ENCODE measurements at places on chromosomes 3 and 15. TPM values are rescaled to one million over a fixed set of nuclear protein-coding genes. Genes with fewer than 3 reads are reported as not detected.

NUDT16 gene
- total RNA-seq = 5.8 TPM

DNA sequence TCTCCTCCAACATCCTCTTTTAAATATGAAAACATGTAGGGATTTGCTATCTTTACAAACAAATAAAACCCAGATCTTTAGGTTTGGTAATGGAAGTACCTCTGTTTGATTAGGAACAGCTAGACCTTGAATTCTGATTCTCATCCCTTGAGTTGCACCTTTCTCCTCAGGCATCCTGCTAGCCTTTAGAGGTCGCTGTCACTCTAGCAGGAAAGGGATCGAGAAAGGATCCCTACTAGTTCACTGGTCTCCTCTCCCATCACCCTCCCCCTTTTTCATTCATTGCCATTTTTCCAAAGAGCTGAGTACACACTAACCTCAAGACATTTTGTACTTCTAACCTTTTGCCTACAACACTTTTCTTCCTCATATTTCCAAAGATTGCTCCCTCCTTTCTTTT, 569.8 kb downstream of the RBMS3 start:
- no peak for DNase-seq

GRCh38 chr15:69792823-69793222, 304.9 kb downstream of the TLE3 start:
- DNase-seq = no peak

C3orf62 gene
- total RNA-seq = 4.3 TPM

PARP9 gene
- total RNA-seq = 70.1 TPM

GRCh38 chr15:59353994-59354416, 18.7 kb downstream of the MYO1E start:
- no peak for DNase-seq

NDUFB4 gene
- total RNA-seq = 145 TPM

DNA sequence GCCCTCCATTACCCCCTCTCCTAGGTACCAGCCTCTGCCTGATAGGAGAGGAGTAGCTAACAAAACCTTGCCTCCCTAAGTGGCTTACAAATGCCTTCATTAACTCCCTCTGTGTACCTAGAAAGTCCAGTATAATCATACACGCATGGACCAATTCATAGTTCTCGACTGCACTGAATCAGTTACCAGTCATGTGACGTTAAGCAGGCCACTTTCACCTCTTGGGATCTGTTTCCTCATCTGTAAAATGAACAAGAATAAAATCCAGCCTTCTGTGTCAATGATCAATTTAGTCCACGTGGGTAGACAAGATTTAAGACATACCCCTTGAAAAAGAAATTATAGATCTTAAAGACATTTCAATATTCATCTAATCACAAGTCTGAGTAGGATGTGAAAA, 72.2 kb downstream of the TRIM69 start:
- DNase-seq = no peak

DNA sequence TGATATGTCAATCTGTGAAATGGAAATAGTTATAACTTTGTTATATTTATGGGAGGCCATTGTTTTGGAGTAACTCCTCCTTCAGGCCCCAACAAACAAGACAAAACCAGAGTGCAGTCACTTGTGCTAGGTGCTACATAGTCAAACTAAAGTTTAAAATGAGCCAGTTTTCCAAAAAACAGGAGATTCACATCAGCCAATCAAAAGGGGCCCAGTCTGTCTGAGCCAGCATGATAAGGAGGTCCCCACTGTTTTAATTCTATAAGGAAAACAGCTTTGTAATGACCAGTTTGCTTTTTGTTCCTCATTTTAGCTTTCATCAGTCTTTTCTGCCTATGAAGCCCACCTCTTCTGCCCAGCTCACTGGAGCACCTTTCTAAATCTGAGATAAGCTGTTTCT, 94.7 kb upstream of the SLC7A14 start:
- no peak for DNase-seq

- DNase-seq = no peak
Observed at GRCh38 chr3:184568924-184569829, 7.6 kb downstream of the EPHB3 start.

ALDH1A2 gene
- not detected for total RNA-seq

DNA sequence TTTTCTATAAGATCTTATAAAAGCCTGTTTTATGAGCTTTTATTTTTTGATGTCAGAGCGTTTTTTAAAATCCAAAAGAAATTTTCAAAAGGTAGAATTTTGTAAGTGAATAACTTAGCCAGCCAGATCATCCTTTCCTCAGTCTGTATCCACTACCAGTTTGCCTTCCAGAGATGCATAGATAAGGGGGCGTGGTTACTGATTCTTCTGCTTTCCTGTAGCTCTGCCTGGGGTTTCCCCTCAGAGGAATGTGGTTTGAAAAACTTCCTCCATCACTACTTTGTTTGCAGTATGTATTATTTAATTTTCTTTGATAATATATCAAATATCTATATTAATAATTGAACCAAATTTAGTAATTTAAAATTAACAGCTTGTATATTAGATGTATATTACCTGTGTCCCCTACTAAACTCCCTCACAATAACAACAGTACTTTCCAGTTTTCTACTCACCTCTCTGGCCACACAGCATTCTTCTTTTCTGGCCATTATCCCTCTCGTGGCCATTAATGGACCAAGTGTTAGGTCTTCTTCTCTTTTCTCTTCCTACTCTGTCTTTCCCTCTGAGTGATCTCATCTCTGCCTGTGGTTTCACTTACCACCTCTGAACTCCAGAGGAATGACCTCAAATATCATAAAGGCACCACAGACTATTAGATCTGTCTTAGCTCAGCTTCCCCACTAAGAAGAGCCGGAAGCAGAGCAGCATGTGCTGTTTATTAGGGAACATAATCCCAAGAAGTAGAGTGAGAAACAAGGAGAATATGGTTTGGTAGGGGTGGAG, 239.7 kb downstream of the UBE2E2 start:
- DNase-seq = no peak

DNA sequence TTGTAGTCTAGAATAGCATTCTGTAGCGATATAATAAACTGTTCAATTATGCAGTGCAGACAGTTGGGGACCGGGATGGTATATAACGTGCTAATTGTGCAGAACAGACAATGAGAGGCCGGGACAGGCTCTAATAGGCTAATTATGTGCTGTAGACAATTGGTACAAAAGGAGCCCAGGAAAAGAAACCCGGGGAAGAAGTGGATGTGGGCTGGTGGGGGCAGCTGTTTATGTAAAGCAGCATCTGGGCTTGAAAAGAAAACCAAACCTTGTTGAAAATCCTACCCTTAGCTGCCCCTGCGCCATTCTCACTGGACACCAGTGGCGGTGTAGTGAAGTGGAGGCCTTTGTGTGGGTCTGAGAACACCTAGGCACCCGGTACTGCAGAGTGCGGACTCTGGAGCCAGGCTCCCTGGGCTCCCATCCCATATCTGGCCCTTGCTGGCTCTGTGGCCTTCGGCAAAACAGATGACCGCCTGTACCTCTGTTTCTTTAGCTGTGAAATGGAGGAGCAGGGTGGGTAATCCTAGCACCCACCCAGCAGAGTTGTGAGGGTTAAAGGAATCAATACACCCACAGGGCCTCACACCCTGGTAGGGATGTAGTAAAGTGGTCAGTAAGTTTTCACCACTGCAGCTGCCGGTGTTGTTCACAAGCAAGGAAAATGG, 51.5 kb downstream of the CMTM6 start:
- no peak for DNase-seq

DNA sequence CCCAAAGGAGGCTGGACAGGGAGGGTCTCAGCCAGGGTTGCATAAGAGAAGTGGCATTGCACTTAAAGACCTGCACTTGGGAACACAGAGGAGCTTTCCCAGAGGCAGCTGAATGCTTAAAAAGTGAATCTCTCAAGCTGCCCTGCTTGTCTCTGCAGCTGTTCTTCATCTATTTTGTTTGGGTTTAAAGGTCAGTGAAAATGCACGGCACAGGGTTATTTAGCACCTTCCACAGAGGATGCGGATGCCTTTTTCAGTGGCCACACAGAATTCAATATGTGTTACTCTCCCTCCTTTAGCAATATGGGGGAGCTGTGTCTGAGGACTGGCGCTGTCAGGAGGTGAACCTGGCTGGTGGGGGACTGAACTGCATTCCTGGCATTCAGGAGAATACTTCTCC, 22.7 kb upstream of the CTNNB1 start:
- no peak for DNase-seq

ADAMTSL3 gene
- total RNA-seq = not detected

DNA sequence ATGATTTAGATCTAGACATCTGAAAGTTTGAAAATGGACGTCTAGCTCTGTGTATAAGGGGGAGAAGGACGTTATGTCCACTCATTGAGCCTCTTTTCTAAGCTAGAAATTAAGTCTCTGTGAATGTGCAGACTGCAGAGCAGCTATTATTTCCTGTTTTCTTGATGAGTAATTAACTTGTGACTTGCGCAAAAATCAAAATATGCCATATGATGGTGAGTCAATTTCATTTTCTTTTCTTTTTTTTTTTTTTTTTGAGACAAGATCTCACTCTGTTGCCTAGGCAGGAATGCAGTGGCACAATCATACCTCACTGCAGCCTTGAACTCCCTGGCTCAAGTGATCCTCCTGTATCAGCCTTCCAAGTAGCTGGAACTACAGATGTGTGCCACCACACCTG, 14.1 kb downstream of the LACTB start:
- DNase-seq = no peak

MLF1 gene
- total RNA-seq = 1.2 TPM

DNA sequence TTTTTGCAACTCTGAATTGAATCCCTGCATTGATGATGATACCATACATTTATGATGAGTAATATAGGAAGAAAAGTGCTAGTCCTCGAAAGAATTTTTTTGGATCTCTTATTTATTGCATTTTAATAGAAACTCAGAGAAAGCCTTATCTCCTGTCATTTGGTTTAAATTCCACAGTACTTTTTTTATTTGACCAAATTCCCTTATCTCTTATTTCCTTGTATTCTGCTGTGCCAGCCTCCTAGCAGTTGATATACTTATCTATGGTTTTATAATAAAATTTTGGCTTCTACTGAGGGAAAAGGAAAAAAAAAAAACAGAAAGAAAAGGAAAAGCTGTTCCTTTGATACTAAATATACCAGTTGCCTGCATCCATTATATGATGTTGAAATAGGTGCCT, 535.1 kb upstream of the NR2F2 start:
- no peak for DNase-seq

APBA2 gene
- total RNA-seq = 11.8 TPM

CCRL2 gene
- 1.4 TPM for total RNA-seq

DNA sequence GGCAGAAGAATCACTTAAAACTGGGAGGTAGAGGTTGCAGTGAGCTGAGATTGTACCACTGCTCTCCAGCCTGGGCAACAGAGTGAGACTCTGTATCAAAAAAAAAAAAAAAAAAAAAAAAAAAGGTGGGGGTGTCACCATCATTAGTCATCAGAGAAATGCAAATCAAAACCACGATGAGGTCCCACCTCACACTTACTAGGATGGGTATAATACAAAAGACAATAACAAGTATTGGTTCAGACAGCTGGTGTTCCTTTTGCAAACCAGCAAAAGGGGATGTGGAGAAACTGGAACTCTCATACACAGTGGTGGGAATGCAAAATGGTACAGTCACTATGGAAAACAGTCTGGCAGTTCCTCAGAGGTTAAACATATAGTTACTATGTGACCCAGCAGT, 78.7 kb upstream of the TSC22D2 start:
- no peak for DNase-seq

DNA sequence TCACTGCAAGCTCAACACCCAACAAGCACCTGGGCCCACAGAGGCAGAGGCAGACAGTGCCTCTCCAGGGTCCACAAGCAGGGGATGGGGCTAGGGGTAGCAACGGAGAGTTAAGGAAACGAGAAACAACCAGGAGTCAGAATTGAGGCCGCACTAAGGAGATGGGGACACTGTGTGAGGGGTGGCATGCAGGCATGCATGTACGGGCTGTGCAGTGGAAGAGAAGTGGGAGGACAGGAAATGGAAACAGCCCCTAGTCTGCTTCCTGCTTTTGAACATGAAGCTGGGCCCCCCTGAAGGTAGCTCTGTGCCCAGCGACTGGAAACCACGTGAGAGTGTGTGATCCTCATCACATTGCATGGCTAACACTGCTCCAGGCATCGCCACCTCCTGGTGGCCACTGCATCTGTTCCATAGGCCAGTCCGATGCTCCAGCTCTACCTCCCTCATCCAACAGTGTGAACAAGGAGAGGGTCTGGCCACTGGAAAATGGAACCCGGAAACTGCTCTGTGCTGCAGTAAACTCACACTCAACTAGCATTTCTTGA, 44.0 kb downstream of the XXYLT1 start:
- no peak for DNase-seq

GRCh38 chr3:67601919-67602608, 52.3 kb downstream of the SUCLG2 start:
- DNase-seq = no peak

ITIH1 gene
- not detected for total RNA-seq

DNA sequence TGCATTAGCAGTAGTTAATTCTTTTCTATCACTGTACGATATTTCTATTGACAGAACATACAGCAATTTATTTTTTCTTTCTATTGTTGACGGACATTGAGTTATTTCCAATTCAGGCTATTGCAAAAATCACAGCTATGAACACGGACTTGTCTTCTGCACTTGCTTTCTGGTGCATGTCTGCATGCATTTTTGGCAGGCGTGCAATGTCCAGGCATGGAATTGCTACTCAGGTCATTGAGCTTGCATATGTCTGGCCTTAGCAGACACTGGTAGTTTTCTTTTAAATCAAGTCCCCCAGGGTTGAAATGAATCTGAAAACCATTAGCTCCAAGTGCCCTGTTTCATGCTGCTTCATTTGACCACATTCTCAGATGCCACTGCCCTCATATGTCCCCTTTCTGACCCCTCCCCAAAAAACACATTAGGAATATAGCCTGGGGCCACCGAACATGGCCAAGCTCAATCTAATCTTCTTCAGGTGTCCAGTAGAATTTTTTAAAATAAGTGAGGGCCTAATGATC, 72.8 kb downstream of the LRIG1 start:
- no peak for DNase-seq

HIGD2B gene
- 0.27 TPM for total RNA-seq

ACP3 gene
- total RNA-seq = not detected

DNA sequence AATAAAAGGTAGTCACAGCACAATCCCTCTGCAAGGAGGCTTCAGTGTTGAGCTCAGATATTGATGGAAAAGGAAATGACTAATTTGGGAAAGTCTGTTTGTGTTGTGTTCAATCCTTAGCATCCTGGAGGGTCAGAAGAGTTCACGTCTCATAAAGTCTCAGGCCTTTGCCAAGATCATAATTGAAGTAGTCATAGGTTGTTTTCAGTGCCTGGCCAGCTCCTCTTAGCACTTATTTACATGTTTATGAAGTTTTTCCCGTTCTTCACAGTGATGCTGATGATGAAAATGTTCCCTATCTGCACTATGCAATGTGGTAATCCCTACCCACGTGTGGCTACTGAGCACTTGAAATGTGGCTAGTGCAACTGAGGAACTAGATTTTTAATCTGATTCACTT, 61.6 kb upstream of the TGFBR2 start:
- no peak for DNase-seq

- no peak for DNase-seq
Observed at GRCh38 chr3:159938714-159939113, 49.9 kb upstream of the IL12A start.

DNA sequence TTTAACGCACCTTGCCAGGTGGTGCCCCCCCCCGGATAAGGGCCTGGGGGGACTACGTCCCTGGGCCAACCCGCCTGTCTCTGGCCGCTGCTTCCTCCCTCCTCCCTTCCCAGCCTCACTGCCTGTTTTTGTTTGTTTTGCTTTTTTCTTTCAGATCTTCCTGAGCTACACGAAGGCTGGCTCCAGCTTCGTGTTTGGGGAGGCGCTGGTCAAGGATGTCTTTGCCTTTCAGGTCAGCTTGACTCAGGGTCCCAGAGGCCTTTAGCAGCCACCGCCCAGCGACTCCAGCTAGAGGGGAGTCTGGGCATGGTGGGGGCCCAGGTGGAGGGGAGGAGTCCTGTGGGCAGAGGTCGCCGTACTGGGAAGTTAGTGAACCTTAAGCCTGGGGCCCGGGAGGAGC, 24.1 kb downstream of the SLC28A1 start:
- DNase-seq = no peak
